ENCODE measurements at places on chromosomes 6 and 20.

DNA sequence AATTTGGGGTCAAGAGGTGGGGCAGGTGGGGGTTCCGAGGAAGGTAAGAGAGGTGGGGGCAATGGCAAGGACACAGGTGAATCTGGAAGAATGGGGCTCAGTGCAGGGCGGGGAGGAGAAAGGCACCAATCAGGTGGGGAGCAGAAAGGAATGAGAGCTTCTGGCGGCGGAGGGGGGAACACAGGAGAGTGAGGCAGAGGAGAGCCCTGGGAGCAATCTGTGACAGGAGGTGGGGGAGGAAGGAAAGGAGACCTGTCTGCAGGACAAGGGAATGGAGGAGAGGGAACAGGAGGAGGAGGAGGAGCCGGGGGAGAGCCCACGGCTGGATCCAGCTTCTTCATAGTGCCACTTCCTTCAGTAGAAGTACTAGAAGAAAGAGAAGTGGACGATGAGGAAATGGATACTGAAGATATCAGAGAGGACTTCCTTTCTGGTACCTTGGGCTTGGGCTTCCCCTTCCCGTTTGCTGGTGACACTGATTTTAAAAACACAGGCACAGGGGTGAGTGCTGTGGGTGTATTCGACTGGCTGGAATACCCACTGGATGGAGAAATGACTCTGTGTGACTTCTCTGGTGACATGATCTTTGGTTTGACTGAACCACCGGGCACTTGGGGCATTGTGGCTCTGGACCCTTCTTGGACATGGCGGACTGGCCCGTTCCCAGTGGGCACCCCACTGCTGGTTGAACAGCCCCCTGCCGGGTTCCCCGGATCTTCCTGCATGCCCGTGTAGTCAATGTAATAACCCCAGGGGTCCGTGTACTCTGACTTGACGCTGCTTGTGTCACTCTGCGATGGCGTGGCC lies 27.4 kb downstream of the HEBP2 start:
- no peak for DNase-seq

DNA sequence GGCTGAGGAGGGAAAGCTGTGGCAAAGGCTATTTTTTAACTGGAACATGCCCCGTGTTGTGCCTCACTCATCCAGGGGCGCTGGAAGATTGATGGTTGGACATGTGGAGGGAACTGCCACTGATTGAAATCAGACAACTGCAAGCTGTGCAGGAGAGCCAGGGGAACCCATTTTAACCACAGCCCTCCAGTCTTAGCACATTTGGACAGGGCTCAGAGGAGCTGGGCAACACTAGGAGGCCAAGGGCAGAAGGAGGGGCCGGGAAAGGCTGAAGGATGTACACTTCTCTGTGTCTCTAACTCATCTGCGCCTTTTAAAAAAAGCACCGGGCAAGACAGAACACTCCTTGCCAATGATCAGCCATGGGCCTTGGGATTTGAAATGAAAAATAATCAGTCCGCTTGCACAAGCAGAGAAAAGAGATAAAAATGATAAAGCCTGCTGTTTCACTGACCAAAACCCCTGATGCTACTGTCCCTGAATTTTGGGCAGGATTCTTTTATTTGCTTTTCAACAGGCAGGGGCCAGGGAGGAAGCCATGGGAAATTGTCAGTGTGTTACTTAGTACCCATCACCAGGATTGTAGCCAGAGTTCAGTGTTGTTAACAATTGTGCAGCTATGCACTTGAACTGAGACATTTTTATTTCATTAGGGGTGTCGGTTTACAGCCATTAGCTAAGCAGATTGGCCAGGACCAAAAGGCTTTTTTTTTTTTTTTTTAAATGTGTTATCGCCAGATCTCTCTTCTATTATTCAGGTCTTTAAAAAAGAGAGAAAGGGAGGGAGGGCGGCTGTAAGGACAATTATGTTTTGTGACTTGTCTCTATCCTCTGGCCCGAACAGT lies 109.3 kb upstream of the EYA4 start:
- DNase-seq = peak; percentile 66

- peak; percentile 19 for DNase-seq
Measured at GRCh38 chr6:13733178-13733887, 21.7 kb upstream of the RANBP9 start.

DNA sequence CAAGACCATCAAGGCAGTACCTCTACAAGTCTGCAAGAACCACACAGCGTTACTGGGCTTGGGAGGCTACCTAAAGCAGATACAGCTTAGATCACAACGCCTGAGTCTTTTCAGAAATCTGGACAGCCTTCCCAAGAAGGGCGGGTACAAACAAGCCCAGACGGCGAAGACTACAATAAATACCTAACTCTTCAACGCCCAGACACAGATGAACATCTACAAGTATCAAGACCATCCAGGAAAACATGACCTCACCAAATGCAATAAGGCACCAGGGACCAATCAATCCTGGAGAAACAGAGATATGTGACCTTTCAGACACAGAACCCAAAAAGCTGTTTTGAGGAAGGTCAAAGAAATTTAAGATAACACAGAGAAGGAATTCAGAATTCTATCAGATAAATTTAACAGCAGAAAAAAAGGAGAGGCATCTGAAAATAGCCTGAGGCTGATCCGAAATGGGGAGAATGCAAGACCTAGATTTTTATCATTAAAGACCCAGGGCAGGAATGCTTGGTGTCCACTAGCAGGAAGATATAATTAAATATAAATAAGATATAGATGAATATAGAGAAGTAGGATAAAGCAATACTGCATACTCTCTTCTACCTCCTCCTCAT lies 131.7 kb upstream of the COL21A1 start:
- no peak for DNase-seq

GRCh38 chr20:836190-836589 lies 2.7 kb downstream of the FAM110A start:
- no peak for DNase-seq

GRCh38 chr6:158910484-158911440 lies 89.2 kb downstream of the RSPH3 start:
- DNase-seq = no peak

GRCh38 chr6:24490948-24491347 lies 1.6 kb upstream of the GPLD1 start:
- DNase-seq = no peak

GRCh38 chr6:136947037-136947436 lies 24.9 kb downstream of the SLC35D3 start:
- peak; percentile 24 for DNase-seq

- no peak for DNase-seq
Measured at GRCh38 chr6:2237001-2237400, 8.4 kb downstream of the GMDS start.

GRCh38 chr20:24131684-24132083 lies 143.1 kb upstream of the GGTLC1 start:
- no peak for DNase-seq

- no peak for DNase-seq
Measured at GRCh38 chr20:60787276-60787675, 464.8 kb upstream of the CDH4 start.

DNA sequence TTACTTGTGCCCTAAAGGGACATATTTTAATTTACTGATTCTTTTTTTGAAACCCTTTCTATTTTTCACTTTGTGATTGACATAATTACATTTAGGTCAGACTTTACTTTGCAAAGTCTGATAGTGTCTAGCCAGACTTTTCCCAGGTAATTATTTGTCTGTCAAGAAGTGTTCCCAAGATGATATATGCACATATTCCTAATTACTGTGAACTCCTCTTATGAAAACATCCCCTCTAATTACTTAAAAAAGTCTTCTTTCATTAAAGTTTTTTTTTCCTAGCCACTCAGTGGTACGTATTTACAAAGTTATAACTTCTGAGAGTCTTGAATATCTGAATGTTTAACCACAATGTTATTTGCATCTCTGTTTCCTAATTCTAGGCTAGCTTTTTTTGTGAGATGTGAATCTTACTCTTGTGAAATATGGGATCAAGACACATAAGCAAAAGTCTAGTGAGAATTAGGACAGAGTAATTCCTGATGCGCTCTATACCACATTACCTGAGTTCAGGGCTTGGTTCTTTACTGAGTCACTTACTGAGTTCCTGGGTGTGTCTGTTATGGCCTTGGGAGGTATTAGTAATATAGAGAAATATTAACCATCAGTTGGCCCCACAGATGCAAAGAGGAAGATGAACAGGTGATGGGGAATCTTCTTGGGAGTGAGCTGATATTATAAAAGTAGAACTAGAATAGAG lies 27.9 kb downstream of the FAM83B start:
- peak; percentile 31 for DNase-seq

GRCh38 chr20:31979713-31980426 lies 11.9 kb downstream of the XKR7 start:
- DNase-seq = no peak

DNA sequence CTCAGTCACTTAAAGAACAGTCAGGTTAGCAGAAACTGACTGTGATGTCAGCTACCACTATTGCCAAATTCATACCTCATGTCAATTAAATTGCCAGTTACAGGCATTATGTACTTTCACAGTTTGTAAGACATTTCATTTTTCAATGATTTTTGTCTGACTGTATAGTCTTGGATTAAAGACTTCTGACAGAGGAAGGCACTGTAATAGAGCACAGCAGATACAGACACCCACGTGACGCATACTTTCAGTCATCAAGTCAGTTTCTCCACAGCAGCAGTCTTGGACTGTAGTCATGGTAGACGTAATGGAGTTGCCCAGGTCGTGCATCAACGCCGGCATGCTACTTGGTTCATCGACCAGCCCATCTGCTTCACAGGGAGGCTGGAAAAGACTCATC lies 29.5 kb upstream of the ELOVL5 start:
- DNase-seq = no peak
